ENCODE measurements at places on chromosomes 16 and 17.

- no peak for DNase-seq
Measured at GRCh38 chr17:79646721-79647455, 36.0 kb upstream of the RBFOX3 start.

- no peak for DNase-seq
Measured at GRCh38 chr16:85858984-85859817, 39.8 kb upstream of the IRF8 start.

DNA sequence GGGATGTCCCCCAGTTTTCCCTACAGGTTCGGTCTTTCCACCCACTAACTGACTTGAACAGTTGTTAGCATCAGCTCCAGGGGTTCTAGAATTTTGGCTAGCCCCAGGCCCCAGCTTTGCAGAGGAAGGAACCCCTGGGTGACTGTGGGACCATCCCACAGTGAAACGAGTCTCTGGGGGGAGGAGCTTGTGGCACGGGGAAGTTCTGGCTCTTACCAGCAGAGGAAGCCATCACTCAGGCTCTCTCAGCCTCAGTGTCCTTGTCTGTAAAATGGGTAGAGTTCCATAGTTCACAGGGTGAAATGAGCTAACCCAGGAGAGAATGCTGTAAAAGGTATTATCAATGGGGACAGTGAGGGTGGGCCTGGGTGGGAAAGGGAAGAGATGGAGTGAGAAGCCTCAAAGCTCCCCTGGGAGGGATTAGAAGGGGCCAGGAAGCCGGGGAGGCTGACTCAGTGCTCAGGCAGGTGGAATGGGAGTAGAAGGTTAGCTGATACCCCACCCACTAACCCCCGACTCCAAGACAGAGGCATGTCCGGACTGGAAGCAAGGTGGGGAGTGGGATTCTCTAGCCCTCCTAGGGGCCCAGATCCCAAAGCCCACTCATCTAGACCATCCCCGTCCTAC lies 30.9 kb upstream of the CDC42EP4 start:
- DNase-seq = no peak

- DNase-seq = no peak
Measured at GRCh38 chr17:39981207-39981741, 667 bp downstream of the PSMD3 start.

GRCh38 chr17:49659661-49660382 lies 18.1 kb downstream of the SPOP start:
- DNase-seq = no peak

GRCh38 chr16:31700200-31700529 lies 172.5 kb downstream of the AHSP start:
- DNase-seq = no peak

- DNase-seq = no peak
Measured at GRCh38 chr17:951325-952132, 28.0 kb downstream of the NXN start.

- no peak for DNase-seq
Measured at GRCh38 chr17:5678171-5678570, 93.9 kb upstream of the NLRP1 start.

DNA sequence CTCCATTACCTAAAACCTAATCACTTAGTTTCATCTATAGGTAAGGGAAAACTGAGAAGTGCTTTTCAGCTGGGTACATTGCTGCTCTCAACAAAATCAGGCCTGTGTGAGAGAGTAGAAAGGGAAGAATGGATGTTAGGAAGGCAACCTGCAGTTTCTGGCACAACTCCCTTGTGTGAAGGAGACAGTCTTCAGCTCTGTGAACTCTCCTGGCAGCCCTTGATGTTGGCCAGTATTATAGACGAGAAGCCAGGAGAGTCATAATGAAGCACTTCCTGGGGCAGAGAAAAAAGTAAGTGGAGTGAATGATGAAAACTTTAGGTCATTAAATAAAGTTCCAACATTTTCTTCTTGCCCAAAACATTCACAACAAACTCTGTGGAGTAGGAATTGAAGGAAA lies 260.1 kb downstream of the IRX3 start:
- no peak for DNase-seq

- DNase-seq = no peak
Measured at GRCh38 chr16:57867000-57867561, 64.8 kb upstream of the KIFC3 start.

DNA sequence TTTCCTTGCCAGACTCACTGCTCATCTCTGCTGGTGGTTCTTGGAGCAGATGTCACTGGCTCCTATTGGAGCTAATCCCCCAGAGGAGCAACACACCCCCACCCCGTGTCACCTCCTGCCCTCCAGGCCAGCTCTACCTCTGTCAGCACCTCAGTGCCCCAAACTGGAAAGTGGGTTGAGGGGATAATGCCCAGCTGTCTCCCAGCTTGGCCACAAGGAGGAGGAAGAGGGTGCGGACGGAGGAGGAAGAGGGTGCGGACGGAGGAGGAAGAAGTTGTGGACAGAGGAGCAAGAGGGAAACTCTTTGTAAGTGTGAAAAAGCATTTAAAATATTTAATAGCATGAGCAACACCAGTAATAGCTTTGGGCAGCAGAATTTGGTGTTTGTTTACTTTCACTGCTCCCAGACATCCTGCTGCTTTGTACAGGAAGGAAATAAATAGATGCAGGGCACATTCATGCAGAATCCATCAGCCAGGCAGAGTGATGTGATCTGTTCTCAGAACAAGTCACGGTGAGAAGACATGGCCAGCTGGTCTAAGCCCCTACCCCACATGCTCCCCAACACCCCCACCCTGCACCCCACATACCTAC lies 82.5 kb downstream of the C17orf67 start:
- no peak for DNase-seq

DNA sequence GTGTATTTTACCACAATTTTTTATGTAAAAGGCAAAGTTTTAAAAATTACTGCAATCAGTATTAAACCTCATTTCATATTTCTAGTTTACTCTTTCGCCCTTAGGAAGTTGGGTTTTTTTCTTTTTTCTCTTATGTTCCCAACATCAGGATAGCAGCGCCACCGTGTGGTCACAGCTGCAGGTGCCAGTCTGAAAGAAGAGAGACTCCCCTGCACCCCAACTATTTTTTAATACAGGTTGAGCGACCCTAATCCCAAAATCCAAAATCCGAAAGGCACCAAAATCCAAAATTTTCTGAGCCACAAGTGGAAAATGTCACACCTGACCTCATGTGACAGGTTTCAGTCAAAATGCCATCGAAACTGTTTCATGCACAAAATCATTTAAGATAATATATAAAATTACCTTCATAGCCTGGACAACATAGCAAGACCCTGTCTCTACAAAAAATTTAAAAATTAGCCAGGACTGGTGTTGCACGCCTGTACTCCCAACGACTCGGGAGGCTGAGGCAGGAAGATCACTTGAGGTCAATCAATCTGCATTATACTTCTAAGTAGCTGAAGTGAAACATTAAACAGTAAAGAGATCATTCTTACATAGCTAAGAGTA lies 21.8 kb upstream of the ASGR2 start:
- no peak for DNase-seq

GRCh38 chr16:8686031-8686621 lies 11.7 kb downstream of the ABAT start:
- DNase-seq = no peak

DNA sequence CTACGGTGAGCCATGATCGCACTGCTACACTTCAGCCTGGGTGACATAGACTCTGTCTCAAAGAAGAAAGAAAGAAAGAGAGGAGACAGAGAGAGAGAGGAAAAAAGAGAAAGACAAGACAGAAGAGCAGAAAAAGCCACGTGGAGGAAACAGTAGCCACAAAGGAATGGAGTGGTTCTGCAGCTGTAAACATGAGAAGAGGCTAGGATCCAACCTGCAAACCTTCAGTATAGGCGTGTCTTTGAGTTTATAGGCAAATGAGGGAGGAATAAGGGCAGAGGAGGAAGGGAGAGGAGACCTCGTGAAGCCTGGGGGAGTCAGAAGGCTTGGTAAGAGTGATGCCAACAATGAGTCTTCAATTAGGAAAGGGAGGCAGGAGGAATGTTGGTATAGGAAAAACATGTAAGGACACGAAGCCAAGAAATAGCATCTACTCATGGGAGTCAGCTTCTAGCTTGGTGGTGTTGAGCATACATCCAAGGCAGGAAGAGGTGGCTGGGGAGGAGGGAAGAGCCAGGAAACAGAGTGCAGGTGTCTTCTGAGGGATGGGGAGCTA lies 3.9 kb downstream of the MED9 start:
- no peak for DNase-seq

- no peak for DNase-seq
Measured at GRCh38 chr16:578870-579405, 9.2 kb downstream of the PIGQ start.

DNA sequence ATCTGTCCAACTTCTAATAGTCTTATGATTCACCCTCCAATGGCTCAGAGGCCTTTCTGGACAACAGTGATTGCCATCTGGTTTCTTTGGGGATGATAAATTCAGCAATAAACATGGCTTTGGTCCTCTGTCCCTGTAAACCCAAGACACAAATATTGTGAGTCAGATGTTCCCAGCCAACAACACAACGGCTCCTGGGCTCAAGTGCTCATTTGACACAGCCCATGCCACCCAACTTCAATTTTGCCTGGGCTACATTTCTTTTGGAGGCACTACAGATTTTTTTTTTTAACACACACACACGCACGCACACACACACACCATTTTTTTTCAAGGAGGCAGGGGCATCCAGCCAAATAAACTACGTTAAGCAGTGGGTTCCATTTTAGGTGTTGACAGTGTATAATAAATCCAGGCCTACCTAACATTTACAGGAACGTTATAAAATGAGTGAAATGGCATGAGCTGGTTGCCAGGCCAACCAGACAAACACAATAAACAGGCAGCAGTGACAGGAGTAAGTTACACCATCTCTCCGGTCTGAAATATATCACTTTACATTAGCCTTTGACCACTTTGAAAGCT lies 939.9 kb upstream of the SOX9 start:
- no peak for DNase-seq

- DNase-seq = no peak
Measured at GRCh38 chr16:56518425-56518824, 1.4 kb downstream of the BBS2 start.

DNA sequence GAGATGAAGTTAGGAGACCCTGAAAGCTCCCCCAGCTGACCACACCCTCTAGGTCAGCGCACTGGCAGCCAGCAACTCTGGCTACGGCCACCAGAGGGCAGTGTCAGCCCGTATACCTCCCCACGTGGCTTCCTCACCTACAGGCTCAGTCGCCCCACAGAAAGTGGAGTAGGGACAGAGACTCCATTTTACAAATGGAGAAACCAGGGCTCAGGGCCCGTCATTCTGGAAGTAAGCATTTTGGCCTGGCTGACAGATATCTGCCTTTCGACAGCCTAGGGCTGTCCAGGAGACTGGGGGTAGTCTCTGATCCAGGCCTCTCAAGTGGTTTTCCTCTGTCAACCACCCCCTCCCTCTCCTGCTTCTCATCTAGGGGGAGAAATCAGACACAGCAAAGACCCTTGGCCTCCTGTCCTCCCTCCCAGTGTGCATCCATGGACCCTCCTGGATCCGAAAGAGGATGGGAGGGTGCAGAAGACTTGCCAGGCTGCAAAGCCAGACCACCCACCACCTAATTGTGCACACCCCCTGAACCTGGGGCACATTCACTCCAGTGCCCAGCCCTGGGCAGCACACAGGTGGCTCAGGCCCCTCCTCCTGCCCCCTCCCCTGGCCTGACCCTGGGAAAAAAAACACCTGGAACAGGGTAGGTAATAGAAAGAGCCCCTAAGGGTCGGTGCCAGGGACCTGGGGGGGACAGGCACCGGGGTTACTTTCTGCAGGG lies 3.8 kb upstream of the HAP1 start:
- peak; percentile 55 for DNase-seq

GRCh38 chr17:83119987-83120864 lies 40.8 kb downstream of the METRNL start:
- no peak for DNase-seq

- no peak for DNase-seq
Measured at GRCh38 chr17:18143044-18143936, 34.7 kb downstream of the MYO15A start.

- DNase-seq = no peak
Measured at GRCh38 chr17:82332669-82333278, 792 bp downstream of the SECTM1 start.

- DNase-seq = no peak
Measured at GRCh38 chr17:33981711-33982601, 273.1 kb upstream of the CCL2 start.

GRCh38 chr16:309476-309875 lies 26.5 kb downstream of the PDIA2 start:
- peak; percentile 59 for DNase-seq

DNA sequence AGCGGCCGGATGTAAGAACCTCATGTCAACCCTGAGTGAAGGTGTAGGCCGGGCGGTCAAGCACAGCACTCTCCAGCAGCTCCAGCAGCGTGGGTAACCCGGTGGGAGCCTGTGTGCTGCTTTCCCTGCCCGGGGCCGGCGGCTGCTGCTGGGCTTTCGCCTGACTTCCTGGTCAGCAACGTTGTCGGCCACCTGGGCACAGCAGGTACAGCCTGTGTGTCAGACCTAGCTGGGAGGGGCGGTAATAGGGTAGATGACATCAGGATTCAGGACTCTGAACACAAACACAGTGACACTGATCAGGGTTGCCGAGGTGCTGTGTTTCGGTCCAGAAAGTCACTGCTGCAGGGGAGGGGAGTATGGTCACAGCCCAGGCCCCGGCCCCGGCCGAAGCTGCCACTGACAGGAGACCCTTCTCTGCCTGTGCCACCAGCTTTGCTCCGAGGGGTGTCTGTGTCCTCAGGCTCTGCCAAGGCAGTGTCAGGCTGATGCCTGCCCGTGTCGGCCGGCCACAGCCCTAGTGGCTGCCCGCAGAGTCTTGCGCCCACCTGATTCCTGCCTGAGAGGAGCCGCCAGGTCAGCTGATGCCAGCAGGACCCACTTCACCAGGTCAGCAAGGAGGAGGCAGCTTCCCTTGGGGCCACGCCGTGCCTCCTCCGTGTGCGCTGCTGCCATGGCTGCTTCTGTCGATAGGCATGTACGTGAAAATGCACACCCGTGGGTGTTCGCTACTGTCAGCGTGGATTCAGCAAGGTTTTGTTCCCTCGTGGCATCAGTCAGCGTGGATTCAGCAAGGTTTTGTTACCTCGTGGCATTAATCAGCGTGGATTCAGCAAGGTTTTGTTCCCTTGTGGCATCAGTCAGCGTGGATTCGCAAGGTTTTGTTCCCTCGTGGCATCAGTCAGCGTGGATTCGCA lies 9.2 kb downstream of the RAB40C start:
- no peak for DNase-seq

DNA sequence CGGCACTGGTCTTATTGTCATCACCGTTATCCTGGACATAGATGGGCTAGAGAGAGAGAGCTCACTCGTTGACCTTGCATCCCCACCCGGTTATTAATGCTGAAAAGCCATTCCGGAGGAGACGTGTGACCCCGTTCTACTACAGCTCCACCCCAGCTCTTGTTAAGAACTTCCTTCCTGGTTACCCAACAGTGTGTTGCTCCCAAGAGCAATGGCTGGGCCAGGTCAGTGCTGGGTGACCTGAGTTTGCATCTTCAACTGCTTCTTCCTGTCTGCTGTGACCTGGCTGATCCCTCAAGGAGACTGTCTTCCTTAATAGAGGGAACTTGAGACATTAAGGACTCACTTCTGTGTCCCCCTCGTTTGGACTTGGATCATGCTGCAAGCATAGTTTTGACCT lies 96.1 kb upstream of the SDK2 start:
- no peak for DNase-seq

- no peak for DNase-seq
Measured at GRCh38 chr17:70105641-70106040, 30.6 kb downstream of the KCNJ16 start.

GRCh38 chr17:32903774-32904673 lies 23.9 kb upstream of the TMEM98 start:
- DNase-seq = no peak

- no peak for DNase-seq
Measured at GRCh38 chr17:42821176-42821575, 2.9 kb downstream of the BECN1 start.

Measured in NK-92 treated with Interleukin-12 subunit alpha and Interleukin-12 subunit beta, amount 100 ng/mL, for 24 hours (cell line).